RPMI7951 (cell line): ENCODE measurements at places on chromosomes 3 and 15. TPM values are rescaled to one million over a fixed set of nuclear protein-coding genes. Genes with fewer than 3 reads are reported as not detected.

DNA sequence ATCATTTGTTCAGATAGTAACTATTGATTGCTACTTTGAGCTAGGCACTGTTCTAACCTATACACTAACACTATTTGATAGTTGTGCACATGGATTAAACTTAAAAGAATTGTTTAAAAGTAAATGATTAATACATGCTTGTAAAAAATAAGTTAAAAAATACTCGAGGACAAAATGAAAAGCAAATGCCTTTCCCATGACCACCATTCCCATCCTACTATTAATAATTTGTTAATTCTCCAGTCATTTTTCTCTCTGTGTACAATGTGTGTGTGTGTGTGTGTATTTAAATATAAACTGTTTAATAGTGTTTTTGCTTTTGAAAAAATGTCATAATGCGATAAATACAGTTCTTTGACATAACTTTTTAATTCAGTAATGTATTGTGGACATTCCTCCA is 78.7 kb upstream of the KCNMB2 start:
- no peak for DNase-seq

DNA sequence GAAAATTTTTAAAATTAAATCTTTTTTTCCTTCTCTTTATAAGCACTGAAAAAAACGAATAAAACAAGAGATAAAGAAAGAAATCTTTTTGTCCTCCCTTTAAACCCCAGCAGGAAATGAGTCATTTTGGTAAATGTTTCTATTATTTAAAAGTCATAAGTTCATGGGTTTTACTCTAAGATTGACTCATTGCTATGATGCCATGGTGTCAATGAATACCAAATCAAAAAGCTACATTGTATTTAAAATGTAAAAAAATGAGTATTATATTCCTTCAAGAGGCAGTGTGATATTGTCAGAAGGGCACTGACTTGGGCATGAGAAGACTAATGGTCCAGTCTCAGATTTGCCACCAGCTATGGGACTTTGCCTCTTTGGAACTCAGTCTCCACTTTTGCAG is 303.4 kb upstream of the DNAJC19 start:
- peak; percentile 32 for DNase-seq

DNA sequence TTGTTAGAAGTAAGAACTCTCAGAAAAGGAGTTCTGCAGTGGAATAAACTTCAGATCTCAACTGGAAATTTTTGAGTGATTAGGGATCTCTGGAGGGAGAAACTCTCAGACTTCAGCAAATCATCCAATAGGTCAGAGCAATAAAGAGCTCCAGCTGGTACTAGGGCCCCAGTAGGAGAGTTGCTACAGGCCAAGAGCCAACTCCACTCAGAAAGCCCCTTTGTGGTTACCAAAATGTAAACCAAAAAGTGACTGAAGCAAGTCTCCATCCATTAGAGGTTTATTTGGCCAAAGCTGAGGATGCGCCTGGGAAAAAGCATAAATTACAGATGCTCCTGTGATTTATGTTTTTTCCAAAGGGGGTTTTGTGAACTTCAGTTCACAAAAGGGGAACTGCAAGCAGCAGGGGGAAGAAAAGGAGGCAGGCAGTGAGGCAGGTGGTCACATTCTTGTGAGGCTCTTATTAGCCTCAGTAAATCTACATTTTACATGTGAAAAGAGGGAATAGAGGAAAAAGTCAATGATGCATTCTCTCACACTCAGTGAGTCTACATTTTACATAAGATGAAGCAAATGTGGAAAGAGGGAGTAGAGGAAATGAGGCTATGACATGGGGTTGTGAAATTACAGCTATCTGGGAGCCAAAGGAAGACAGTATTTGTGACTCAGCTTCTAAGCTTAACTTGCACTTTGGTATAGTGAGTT is 92.4 kb upstream of the DAZL start:
- DNase-seq, result peak; percentile 17

DNA sequence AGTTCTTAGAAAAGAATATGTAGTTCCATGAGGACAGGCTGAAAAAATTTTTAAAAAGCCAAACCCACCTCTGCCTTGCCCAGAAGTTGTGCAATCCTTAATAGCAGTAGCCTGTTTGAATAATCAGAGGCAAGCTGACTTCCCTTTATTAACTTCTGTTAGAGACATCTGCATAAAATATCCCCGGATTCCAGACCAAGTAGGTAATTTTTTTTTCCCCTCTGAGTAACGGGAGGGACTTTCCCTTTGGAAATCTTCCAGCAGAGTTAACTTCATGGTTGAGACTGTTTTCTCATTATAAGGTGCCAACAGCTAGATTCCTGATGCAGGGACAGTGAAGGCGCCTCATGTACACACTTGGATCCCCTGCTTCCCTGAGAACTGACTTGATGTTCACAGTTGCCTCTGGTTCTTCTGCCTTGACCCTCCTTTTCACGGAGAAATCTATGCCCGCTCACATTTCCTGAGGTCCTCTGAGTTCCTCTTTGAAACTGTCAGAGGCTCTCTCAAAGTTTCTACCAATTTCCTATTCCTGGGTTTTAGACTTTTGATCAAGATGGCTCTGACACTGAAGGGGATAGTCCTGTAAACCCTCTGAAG is 227.6 kb upstream of the BHLHE40 start:
- DNase-seq, result peak; percentile 77

- no peak for DNase-seq
Observed at GRCh38 chr15:43095243-43095642, 10.6 kb downstream of the UBR1 start.

DNA sequence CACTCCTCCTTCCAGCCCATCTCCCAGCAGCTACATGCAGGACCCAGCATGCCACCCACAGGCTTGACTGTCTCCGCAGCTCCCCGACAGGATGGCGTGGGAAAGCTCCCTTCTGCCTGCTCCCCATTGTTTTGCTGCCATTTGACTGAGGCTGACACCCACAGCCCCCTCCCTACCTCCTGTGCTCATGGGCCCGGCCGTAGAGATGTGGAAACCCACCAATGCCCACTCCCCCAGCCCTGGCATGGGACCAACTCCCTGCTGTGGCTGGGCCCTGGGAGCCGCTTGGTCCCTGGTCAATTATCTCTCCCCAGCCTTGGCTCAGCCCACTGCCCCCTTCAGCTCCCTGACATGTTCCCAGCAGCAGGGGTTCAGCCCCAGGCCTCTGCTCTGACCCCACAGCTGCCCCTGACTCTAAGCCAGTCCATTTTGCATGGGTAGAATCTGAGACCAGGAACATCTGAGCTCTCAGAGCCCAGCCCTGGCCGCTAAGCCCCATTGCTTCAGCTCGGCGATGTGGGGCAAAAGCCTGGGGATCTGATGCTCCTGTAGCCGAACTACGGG is 8.2 kb downstream of the C3orf22 start:
- no peak for DNase-seq

GRCh38 chr15:80415358-80415670 is 11.1 kb downstream of the ARNT2 start:
- no peak for DNase-seq

GRCh38 chr15:61175024-61175423 is 54.1 kb downstream of the RORA start:
- DNase-seq, result peak; percentile 21

DNA sequence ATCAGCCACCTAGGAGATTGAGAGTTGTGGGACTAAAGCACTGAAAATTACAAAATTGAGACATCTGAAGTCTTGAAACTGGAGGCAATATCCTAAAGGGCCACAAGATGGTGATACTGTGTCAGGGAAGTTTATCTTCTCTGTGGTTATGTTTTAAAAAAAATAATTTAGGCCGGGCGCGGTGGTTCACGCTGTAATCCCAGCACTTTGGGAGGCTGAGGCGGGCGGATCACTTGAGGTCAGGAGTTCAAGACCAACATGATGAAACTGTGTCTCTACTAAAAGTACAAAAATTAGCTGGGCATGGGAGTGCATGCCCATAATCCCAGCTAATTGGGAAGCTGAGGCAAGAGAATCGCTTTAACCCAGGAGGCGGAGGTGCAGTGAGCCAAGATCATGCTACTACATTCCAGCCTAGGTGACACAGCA is 17.9 kb upstream of the NIT2 start:
- peak; percentile 60 for DNase-seq

- DNase-seq, result peak; percentile 49
Observed at GRCh38 chr3:71022551-71023335, 560.8 kb downstream of the FOXP1 start.

DNA sequence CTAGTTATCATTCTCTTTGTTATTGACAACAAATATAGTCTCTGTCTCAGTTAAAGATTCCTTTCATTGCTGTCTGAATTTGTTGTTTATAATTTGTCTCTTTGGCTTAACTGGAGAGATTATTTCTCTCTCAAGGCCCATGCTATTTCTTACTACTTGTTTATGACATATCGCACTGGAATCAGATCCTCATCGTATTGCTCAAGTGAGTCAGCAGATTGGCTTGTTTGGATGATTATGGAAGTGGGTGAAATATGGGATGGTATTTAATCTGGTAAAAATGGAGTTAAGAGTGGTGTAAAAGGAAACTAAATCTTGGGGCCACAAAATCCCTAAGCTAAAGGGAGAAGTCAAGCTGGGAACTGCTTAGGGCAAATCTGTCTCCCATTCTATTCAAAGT is 613.1 kb downstream of the SI start:
- no peak for DNase-seq

- peak; percentile 70 for DNase-seq
Observed at GRCh38 chr3:126883241-126883640, 99.7 kb upstream of the PLXNA1 start.

DNA sequence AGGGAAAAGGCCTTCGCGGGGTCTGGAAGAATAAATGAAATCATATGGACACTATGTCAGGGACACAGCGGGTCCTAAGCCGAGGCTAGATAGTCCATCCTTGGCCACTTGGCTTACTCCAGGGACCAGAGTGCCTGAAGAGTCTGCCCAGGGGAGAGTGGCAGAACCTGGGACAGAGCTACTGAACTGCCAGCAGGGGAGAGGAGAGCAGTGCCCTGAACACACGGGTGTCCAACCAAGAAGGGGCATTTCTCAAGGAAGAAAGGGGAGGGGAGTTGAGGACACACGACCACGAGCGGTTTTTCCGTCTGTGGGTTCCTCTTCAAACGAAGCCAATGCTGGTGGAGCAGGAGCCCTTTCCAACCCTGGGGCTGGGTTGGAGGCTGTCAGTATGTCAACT is 1.0 kb downstream of the ACAN start:
- DNase-seq, result no peak

GRCh38 chr3:46537316-46537715 is 28.8 kb downstream of the LRRC2 start:
- DNase-seq, result no peak

GRCh38 chr3:2727610-2728318 is 382.4 kb downstream of the IL5RA start:
- no peak for DNase-seq

DNA sequence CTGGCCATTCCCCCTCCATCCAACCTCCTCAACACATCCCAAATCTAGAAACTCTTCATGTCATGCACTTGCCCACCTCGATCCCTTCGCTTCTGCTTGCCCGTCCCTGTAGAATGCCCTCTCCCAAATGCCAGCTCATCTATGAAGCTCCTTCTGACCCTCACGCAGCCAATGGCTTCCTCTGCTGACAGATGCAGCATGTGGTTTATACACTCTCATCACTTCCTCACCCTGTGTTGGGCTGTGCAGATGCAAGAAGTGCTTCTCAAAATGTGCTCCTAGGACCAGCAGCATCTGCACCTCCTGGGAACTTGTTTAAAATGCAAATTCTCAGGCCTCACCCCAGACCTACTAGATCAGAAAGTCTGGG is 51.7 kb downstream of the SEMA5B start:
- DNase-seq, result peak; percentile 46

DNA sequence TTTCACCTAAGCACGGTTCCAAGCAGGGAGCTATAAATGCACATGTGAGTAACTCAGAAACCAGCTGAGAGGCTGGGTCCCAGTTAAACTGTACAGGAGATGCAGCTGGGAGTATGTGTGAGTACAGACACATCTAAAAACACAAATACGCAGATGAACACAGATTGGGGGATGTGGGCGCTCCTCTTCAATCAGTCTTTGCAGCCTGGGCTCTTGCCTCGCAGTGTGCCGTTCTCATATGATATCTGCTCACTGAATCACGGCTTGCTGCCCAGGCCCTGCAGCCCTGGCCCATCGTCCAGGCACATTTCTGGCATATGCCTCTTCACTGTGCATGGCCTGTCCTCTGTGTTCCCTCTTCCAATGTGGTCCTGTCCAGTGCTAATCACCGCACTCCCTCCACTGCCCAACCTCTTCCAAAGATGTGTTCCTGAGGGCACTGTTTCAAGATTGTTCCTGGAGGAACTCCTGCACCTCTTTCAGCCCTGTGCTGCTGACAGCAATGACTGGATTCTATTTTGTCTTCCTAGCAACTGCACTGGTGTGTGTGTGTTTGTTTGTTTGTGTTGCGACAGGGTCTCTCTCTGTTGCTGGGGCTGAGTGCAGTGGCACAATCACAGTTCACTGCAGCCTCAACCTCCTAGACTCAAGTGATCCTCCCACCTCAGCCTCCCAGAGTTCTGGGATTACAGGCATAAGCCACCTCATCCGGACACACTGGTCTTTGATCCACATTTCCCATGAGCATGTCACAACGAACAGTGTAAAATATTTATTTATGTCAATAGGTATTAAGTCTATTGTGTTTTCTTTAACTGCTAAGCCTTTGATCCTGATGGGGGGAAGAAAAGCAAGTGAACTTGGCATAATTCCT is 17.0 kb downstream of the CA12 start:
- no peak for DNase-seq

- no peak for DNase-seq
Observed at GRCh38 chr15:98203872-98204660, 243.6 kb downstream of the ARRDC4 start.

GRCh38 chr3:100169201-100169920 is 55.1 kb upstream of the FILIP1L start:
- no peak for DNase-seq

- peak; percentile 82 for DNase-seq
Observed at GRCh38 chr3:123792473-123793201, 91.5 kb downstream of the MYLK start.

DNA sequence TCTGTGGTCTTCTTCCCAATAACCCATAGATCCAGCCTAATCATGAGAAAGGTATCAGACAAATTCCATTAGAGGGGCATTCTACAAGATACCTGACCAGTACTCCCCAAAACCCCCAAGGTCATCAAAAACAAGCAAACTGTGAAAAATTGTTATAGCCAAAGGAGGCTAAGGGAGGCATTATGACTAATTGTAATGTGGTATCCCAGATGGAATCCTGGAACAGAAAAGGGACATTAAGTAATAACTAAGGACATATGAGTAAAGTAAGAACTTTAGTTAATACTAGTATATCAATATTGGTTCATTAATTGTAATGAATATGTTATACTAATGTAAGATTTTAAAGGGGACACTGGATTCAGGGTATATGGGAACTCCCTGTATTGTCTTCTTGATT is 20.4 kb downstream of the SPTSSB start:
- no peak for DNase-seq

- no peak for DNase-seq
Observed at GRCh38 chr15:91988071-91988470, 134.6 kb downstream of the SLCO3A1 start.

LDHAL6B gene
- total RNA-seq, result 0.10 TPM in 1 of 2 replicates, not detected in the other

GRM7 gene
- total RNA-seq, result not detected in 2 replicates

TAGLN3 gene
- 0.39 and 0.48 TPM in 2 replicates for total RNA-seq

ACTC1 gene
- total RNA-seq, result not detected in 2 replicates

GPR62 gene
- not detected in 2 replicates for total RNA-seq

REC114 gene
- not detected in 2 replicates for total RNA-seq

TRPC1 gene
- 19.8 and 29.5 TPM in 2 replicates for total RNA-seq

PTH1R gene
- not detected in 2 replicates for total RNA-seq

ISG20 gene
- total RNA-seq, result 7.8 and 8.3 TPM in 2 replicates

KNG1 gene
- not detected in 2 replicates for total RNA-seq

CHL1 gene
- total RNA-seq, result 0.10 and 0.12 TPM in 2 replicates

MELTF gene
- 0.12 and 0.39 TPM in 2 replicates for total RNA-seq

SLC6A20 gene
- total RNA-seq, result under 0.01 TPM in 1 of 2 replicates, not detected in the other

GPR27 gene
- total RNA-seq, result not detected in 2 replicates

ATG7 gene
- total RNA-seq, result 103 and 110 TPM in 2 replicates

GOLGA8B gene
- total RNA-seq, result 9.4 and 11.3 TPM in 2 replicates

GOLGA8G gene
- total RNA-seq, result not detected in 2 replicates

CNTN3 gene
- not detected in 2 replicates for total RNA-seq

NAALADL2 gene
- 0.36 and 0.78 TPM in 2 replicates for total RNA-seq

SIDT1 gene
- under 0.01 TPM in 1 of 2 replicates, not detected in the other for total RNA-seq
